ENCODE measurements at places on chromosomes 4 and X.

DNA sequence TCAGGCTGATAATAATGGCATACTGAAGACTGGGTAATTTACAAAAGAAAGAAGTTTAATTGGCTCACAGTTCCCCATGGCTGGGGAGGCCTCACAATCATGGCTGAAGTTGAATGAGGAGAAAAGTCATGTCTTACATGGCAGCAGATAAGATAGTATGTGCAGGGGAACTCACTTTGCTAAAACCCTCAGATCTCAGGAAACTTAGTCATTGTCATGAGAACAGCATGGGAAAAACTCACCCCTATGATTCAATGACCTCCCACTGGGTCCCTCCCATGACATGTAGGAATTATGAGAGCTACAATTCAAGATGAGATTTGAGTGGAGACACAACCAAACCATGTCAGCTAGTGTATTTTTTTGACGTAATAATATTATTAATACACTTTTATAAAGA lies 149.8 kb upstream of the BOD1L1 start:
- DNase-seq = no peak

GRCh38 chrX:149531599-149531998 lies 9.2 kb upstream of the EOLA1 start:
- no peak for DNase-seq

DNA sequence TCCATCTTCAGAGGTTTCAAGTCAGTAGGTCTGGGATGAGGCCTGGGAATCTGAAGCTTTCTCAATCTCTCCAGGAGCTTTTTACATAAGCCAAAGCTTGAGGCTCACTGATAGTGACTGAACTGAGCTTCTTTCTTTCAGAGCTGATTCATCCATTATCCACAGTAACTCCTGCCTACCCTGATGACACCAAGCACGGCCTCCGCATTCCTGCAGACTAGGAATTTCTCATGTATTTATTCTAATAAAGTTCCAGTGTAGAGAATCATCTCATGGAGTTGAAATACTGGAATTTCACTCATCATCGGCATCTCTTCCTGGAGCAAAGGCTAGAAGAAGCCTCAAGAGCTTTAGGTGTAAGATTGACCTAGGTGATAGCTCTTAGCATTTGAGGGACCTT lies 12.1 kb upstream of the DCTD start:
- DNase-seq = peak; percentile 86

DNA sequence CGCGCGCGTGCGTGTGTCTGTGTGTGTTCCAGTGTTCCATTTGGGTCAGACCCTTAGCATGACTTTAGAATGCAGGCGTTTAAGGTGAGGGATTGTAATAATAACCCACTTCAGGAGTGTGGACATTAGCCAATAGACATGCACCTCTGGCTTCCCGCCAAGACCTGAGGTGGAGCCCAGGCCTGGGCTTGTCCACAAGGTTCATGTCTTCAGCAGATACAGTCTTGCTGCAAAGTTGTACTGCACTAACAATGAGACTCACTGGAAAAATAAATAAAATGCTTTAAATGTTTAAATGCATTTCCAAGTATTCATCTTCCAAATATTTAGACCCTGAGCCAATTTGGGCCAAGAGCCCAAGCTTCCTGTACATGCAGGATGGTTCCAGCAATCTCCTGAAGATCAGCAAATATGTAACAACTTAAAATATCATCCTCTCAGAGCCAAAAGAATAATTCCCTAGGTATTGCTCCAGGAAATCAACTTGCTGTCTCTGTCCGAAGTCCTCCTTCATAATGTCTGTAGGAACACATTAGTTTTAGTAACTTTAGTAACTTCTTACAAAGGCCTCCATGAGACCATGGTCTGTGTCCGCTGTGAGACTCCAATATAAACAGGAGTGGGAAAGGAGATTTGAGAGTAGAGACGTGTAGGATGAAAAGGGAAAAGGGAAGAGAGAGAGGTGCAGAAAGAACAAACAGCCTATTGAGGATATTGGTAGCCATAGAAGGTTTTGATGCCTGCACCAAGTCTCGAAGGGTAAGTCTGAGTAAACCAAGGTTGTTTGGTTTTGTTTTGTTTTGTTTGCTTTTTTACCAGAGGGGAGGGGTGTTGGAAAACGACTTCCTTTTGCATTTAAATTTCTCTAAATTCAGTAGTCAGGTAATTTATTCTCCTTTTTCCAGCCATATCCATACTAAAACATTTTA lies 98.5 kb upstream of the KLF3 start:
- peak; percentile 54 for DNase-seq

- no peak for DNase-seq
Measured at GRCh38 chr4:27619435-27619834, 758.8 kb downstream of the STIM2 start.

DNA sequence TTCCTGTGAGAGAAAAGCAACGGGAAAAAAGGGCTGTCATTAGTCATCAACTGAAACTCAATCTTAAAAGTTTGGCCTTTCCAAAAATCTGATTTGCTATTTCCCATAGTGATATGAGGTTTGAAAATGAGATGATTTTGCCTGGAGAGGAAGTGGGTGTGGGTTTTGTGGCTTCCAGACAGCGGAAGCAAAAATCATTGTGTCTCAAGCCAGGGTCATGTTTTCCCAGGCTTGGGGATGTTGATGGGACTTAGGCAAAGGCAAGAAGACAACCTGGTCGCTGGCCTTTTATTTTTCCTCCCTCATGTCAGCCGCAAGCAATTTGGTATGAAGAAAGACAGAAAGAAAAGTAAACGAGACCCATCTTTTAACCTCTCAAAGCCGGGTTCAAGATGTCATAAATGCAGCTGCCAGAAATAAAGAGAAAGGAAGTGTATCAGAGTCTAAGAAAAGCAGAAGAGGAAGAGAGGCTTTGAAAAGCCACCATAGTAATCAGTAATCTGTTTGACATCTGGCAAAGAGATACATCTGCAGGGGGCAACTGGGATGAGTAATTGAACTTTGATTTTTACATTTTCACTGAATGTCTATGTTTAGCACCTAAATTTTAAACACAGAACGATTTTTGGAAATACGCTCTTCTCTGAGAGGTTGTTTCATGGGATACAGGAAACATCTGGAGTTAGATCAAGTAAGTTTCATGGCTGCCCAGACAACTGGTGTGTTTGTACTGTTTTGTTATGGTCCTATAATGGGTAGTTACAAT lies 521.6 kb upstream of the SLIT2 start:
- DNase-seq = no peak

DNA sequence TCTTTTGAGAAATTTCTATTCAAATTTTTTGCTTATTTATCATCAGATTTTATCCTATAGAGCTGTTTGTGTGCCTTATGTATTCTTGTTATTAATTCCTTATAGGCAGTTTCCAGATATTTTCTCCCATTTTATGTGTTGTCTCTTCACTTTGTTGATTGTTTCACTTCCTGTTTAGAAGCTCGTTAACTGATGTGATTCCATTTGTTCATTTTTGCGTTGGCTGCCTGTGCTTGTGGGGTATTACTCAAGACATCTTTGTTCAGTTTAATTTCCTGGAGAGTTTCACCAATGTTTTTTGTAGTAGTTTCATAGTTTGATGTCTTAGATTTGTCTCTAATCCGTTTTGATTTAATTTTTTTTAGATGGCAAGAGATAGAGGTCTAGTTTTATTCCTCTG lies 14.6 kb downstream of the ZNF718 start:
- no peak for DNase-seq

Measured in fibroblast of skin of left biceps (primary cell).